Sigmoid colon (tissue), 7 donors: ENCODE measurements at places on chromosomes 1 and 21. TPM values are rescaled to one million over a fixed set of nuclear protein-coding genes. Genes with fewer than 3 reads are reported as not detected.

GRCh38 chr1:188270497-188270896 is 1441.7 kb downstream of the PLA2G4A start:
- no peaks in the 10 kb centered on the region for H3K4me1 ChIP-seq
- H3K4me3 ChIP-seq, result no peak overlapping the region
- no peak for DNase-seq
- no peaks in the 10 kb centered on the region for H3K36me3 ChIP-seq
- H3K27ac ChIP-seq, result no peak overlapping the region
- H3K27me3 ChIP-seq, result no peaks in the 10 kb centered on the region

The RIPPLY3 gene
- not detected for total RNA-seq

DNA sequence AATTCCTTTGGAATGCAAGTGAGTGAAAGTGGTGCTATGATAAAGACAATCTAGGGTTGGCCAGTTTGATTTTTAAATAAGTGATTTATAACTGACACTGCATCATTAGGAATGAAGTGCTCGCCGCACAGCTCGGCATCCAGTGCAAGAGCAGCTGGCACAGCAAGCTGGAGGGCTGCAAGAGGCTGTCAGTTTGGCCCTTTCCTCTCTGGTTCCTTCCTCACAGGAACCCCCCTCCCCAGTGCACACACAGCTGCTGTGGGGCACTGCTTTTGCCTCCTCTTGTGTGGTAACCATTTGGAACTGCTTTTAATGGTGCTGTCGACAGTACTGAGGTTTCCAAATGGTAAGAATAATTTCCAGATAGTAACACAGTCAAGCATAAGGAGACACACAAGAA is 10.4 kb upstream of the BCAR3 start:
- DNase-seq, result peak; percentile 40
- no peaks in the 10 kb centered on the region for H3K36me3 ChIP-seq
- H3K4me3 ChIP-seq, result no peak overlapping the region
- H3K27me3 ChIP-seq, result no peaks in the 10 kb centered on the region
- H3K27ac ChIP-seq, result peak overlapping the region; percentile 20

- DNase-seq, result no peak
- H3K27ac ChIP-seq, result no peak overlapping the region
- H3K36me3 ChIP-seq, result no peaks in the 10 kb centered on the region
These were observed 40.3 kb downstream of the LAMC2 start for GRCh38 chr1:183226361-183226760.

DNA sequence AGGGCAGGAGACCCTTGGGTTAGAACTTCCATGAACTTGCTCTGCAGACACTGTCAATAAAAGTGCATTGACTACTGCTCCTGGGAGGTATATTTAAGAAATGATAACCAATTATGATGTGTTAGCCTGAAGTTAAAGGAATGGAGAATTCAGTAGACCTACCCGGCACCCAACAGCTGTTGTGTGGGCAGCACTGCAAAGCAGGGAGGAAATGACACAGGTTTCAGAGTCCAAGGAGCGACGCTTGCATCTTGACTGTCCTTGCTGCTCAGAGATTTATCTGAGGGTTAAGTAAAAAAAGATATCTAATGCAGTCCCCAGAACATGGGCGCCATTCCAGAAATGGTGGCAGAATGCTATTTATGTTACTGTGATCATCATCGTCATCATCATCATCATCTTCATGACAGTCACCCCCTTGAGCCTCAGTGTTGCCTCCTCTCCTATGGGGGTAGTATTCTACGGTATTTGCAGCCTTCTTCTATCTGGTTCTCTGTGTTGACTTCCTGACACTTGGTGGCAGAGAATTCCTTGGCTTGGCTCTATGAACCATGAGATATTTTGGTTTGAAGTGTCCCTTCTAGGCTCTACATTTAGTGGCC is 225.9 kb downstream of the KAZN start:
- no peak overlapping the region for H3K27ac ChIP-seq
- no peak overlapping the region for H3K4me3 ChIP-seq
- H3K36me3 ChIP-seq, result no peaks in the 10 kb centered on the region

GRCh38 chr1:1259951-1260600 is 13.6 kb upstream of the C1QTNF12 start:
- no peak overlapping the region for H3K27ac ChIP-seq
- H3K4me3 ChIP-seq, result no peak overlapping the region
- no peak for DNase-seq
- H3K27me3 ChIP-seq, result no peaks in the 10 kb centered on the region

The TMCO4 gene
- 21.9 TPM for total RNA-seq

The PRRX1 gene
- total RNA-seq, result 7.9 TPM

DNA sequence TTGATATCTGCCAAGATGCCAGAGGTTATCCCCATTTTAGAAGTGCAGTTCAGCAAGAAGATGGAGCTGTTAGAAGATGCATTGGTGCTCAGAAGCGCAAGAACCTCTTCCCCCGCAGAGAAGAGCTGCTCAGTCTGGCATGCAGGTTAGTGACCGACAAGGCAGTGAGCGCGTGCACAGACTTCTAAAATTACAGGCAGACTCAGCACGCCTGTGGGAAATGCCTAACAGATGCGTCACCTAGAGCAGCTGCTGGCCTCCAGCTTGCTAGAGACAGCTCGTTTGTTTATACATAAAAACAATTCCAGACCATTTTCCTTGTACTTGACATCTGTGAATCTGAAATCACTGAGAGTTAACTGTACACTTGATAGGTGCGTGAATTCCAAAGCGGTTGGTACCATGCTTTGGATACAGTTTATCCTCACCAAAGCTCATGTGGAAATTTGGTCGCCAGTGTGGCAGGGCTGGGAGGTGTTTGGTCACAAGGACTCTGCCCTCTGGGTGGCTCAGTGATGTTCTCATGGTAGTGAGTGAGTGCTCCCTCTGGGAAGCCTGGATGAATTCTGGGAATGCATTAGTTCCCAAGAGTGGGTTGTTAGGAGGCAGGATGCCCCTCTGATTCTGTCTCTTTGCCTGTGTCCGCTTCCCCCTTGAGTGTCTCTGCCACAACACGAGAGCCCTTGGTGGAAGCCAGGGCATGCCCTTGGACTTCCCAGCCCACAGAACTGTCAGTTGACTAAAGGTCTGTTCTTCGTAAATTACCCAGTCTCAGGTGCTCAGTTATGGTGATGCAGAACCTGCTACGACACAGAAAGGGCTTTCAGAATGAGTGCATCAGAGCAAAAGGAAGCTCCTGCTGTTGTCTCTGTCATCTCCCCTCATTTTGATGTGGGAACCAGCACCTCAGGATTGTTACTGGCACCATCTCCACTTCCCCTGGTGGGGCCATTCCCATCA is 24.4 kb downstream of the SNAP47 start:
- no peaks in the 10 kb centered on the region for H3K36me3 ChIP-seq
- H3K27me3 ChIP-seq, result no peaks in the 10 kb centered on the region
- no peak overlapping the region for H3K4me3 ChIP-seq
- H3K27ac ChIP-seq, result peak overlapping the region; percentile 70

DNA sequence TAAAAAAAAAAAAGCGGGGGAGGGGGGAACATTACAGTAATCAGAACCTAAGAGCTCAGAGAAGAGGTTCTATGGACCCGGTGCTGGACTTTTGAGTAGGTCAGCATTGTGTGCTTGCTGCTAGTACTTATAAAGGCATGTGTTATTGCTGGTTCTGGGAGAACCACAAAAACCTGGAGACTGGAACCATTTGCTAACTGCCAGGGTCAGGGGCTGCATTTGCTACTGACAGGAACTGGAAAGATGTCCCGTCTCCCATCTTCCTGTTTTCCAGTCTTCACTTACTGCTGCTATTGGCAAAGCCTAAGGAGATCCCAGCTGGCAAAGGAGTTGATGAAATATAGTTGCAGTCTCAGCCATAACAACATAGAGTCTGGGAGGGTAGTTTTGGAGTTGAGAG is 4.3 kb downstream of the RNF2 start:
- DNase-seq, result no peak
- no peaks in the 10 kb centered on the region for H3K27me3 ChIP-seq
- H3K27ac ChIP-seq, result no peak overlapping the region
- H3K36me3 ChIP-seq, result no peaks in the 10 kb centered on the region

DNA sequence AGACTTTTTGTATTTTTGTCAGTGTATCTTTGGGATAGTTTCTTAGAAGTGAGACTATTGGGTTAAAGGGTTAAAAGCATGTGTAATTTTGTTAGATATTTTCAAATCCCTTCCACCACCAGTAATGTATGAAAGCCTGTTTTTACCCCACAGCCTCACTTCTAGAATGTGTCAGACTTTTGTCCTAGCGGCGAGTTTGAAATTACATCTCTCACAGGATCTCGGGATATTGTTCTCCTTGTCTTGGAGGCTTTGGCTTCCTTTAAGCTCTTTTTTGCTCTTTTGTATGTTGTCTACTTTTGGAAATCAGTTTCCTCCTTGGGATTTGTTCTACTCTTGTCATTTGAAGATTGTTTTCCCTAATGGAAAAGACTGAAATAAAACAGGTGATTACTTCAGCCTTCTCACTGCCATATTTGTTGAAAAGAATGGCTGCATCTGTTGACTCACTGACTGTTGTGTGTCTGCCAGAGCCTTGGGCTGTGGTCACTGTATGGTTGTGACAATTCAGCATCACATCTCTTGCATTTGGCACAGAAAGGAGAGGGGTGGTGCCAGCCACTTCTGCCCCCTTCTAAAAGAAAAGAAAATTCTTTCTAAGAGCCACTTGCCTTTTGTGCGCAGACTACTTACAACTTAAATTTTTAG is 22.6 kb downstream of the ST3GAL3 start:
- H3K27ac ChIP-seq, result no peak overlapping the region
- no peak for DNase-seq
- no peaks in the 10 kb centered on the region for H3K36me3 ChIP-seq
- H3K27me3 ChIP-seq, result no peaks in the 10 kb centered on the region
- H3K4me1 ChIP-seq, result peaks cover 3% of the 10 kb centered on the region

DNA sequence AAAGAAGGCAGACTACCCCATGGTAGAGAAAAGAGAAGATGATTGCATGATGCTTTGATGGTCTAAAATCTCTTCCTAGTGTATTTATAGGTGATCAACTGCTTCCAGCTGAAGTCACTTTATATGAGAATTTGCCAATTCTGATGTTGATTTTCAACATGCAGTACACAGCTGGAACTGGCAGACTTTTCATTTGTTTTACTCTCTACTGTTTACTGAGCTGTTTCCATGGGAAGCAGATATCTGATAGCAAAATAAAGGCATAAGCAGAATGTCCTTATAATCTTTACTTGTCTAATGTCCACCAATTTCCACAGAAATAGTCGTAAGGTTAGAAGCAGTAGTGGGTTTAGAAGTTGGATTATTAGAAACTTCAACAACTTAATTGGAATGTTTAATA is 74.9 kb downstream of the SYDE2 start:
- no peaks in the 10 kb centered on the region for H3K4me1 ChIP-seq
- no peaks in the 10 kb centered on the region for H3K27me3 ChIP-seq
- H3K27ac ChIP-seq, result no peak overlapping the region
- no peak overlapping the region for H3K4me3 ChIP-seq
- H3K36me3 ChIP-seq, result no peaks in the 10 kb centered on the region

The TARDBP gene
- total RNA-seq, result 68.6 TPM

The AMPD1 gene
- total RNA-seq, result not detected

DNA sequence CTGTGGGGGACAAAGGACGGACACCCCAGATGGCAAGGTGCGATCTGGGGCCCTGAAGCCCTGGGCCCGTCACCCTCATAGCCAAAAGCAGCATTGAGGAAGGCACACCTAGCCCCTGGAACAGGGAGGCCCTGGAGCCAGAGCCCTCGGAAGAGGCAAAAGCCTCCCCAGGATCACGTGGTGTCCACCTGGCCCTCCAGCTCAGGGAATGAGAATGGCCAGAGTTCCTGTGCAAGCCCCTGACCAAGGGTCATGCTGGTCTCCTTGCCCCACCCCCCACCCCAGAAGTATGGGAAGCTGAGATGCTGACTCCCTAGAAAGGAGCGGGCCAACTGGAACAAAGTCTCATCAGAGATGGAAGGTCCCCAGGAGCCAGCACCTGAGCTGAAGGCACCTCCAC is 1.0 kb upstream of the PDZK1IP1 start:
- H3K4me1 ChIP-seq, result no peaks in the 10 kb centered on the region
- H3K27me3 ChIP-seq, result no peaks in the 10 kb centered on the region
- H3K36me3 ChIP-seq, result no peaks in the 10 kb centered on the region
- no peak overlapping the region for H3K4me3 ChIP-seq
